ENCODE measurements at places on chromosomes 2 and 18.

GRCh38 chr18:2222270-2223185 is 348.8 kb downstream of the METTL4 start:
- DNase-seq, result no peak

- no peak for DNase-seq
Observed at GRCh38 chr2:12587228-12587627, 129.5 kb upstream of the TRIB2 start.

DNA sequence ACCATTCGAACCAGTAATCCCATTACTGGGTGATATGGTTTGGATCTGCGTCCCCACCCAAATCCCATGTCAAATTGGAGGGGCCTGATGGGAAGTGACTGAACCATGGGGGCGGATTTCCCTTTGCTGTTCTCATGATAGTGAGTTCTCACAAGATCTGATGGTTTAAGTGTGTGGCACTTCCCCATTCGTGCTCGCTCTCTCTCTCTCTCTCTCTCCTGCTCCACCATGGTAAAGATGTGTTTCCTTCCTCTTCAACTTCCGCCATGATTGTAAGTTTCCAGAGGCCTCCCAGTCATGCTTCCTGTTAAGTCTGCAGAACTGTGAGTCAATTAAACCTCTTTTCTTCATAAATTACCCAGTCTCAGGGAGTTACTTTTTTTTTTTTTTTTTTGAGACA is 62.6 kb downstream of the NBAS start:
- no peak for DNase-seq

GRCh38 chr18:58668897-58669296 is 2.4 kb upstream of the MALT1 start:
- DNase-seq, result no peak

DNA sequence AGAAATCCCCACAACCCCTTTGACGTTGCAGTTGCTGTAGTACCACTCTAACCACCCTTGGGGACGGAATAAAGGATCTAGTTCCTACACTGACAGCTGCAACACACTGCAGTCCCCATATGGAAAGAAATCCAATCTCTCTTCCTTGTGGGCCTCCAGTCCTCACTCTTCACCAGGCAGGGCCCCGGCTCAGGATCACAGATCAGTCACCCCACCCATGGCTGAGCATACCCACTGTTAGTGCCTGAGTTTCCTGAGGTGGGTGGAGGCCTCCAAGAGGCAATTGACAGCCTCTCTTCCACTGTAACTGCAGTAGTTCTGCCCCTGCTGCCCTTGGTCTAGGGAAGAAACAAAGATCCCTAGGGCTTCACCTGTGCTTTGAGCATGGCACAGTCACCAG is 670.0 kb upstream of the CDH2 start:
- no peak for DNase-seq

DNA sequence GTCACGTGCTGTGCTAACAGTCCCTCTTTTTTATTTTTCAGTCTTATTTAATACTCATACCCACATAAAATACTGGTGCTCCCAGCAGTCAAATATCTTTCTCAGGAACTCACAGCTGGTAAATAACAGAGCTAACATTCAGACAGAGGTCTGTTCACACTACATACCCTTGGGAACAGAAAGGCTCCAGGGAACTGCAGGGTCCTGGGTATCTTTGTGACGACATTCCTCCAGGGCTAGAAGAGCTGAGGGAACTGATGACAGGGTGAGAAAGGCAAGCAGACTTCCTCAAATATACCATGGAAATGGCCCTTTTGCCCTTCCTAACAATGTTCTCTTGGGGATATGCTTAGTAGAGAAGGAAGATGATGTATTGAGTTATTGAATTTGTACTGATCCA is 19.3 kb downstream of the PDE6D start:
- no peak for DNase-seq

DNA sequence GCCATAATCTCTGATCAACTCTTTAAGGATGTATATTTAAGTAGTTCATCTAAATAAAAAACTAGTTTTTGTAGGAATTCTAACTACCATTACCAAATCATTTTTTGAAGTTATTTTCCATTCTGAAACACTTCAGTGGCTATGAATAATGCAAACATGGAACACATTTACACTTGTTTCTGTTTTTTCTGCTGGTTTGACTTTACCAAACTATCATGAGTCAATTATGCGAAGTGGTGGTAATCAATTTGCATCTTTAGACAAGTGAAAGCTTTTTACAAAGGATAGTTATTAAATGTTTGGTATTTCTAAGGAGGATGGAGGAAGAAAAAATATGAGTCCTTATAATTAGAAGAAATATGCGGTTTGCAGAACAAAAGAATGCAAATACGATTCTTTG is 202.0 kb upstream of the MMADHC start:
- no peak for DNase-seq

- DNase-seq, result no peak
Observed at GRCh38 chr2:207274530-207275189, 108.9 kb upstream of the KLF7 start.

GRCh38 chr2:210461401-210461800 is 15.2 kb downstream of the LANCL1 start:
- no peak for DNase-seq

DNA sequence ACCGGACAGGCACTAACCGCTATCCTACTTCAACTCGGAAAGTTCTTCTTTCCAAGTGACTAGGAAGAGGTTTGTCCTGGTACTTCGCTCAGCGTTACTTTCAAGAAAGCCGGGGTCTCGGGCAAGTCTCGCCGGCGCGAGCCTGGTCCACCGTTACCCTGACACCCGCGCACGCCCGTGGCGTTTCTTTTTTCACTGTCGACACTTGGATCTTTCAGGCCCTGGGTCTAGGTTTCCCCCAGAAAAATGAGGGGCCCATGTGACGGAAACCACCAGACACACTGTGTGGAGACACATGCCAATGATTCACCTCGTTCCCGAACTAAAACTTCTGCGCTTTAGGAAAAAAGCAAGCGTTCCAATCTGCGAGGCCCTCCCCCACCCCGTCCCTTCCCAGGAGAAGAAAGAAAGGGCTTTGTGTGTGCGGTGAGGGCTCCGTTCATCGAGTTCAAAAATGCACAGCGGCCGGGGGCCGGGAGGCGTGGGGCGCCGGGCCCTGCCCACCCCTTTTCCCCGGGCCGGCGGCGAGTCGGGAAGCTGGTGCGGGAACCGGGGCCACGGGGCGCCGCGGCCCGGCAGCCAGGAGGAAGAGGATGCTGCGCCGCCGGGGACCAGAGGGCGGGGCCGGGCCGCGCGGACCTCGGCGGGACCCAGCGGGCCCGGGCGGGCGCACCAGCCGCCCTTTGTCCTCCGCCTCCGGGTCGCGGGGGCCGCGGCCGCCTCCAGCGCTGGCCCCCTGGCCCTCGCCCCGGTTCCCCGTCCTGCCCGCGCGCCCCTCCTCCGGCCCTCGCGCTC is 2.6 kb downstream of the ZNF521 start:
- peak; percentile 56 for DNase-seq

DNA sequence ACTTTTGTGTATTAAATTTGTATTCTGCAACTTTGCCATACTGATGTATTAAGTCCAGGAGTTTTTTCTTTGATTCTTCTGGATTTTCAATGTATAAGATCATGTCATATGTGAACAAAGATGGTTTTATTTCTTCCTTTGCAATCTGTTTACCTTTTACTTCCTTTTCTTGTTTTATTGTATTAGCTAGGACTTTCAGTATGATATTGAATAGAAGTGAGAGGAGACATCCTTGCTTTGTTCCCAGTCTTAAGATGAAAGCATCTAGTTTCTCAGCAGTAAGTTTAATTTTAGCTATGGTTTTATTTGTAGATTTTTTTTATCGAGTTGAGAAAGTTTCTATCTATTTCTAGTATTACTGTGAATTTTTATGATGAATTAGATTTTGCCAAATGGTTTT is 25.5 kb downstream of the VRK2 start:
- DNase-seq, result no peak

- DNase-seq, result no peak
Observed at GRCh38 chr18:10841203-10841602, 308.2 kb downstream of the PIEZO2 start.

DNA sequence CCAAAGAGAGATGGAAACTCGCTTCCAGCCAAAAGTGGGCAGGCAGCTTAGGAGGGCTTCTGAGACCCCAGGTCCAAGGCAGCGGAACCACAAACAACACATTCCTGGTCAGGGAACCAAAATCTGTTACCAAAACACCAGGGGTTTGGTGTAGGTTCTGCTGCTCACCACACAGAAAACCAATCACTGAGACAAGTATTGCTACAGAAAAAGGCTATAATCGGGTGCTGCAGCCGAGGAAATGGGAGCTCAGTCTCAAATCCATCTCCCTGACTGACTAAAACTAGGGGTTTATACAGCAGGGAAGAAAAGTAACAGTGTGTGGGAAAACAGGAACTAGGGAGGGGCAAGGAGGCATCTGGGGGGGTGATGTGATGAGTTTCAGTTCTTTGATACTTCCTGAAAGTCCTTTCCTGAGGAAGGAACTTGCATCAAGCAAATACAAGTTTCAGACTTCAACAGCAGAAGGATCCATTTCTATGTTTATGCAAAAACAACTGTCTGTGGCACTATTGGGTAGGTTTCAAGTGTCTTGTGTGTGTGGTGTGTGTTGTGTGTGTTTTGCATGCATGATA is 108.0 kb downstream of the FAM168B start:
- no peak for DNase-seq

DNA sequence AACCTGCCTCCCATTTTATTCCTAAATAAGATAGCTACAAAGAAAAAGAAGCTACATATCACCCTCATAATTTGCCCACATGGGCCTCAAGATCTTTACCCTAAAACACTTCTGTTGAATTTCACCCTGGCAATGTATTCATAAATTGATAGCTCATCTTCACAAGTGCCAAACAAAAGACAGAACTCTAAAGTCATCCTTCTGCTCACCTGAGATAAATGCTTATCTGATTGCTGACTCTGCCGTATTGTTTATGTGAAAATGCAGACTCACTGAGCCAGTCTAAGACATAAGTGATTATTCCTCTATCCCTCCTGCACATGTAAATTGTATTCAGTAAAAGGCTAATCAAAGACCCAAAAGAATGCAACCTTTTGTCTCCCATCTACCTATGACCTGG is 2.0 kb downstream of the RDH14 start:
- DNase-seq, result no peak

GRCh38 chr2:12717191-12718014 is 667 bp downstream of the TRIB2 start:
- peak; percentile 66 for DNase-seq

- peak; percentile 98 for DNase-seq
Observed at GRCh38 chr2:150487537-150488429, at the start of gene RND3. Gene RND3 (minus strand): TSS chr2:150487667. CDS start chr2:150487417, 250 bp downstream.

DNA sequence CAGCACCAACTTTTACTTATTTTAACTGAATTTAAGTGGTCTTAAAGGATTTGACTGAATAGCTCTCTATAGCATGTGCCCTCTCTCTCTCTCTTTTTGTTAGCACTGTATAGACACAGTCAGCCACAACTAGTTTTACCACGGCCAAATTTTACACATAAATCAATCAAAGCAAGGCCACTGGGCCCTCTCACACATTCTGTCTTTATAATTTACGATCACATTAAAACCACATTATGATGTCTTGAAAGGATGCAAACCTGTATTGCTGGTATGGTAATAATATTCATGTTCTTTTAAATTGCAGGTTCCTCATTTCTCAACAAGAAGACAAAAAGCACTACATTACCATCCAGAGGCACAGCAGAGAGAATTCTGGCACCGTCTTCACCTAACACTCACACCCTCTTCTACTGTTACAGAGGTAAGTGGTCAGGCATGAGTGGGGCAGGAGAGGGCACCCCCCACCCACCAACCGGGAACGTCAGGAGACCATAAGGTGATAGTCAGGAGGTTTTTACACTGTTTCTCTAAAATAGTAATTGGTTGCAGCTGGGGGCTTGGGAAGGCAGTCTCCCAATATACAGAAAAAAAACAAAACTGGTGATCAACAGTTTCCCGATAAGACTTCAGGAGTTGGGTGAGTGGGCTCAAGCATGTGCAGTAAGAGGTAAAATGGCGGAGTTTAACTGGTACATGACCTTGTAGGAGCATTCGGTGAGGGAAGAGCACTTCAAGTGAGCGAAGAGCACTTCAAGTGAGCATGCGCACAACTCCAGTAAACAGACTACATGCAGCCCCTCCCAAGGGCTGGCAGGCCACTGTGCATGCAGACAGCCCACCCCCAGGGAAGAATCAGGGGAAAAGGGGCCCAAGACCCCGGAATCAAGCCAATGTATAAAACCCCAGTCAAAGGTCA is 296.7 kb downstream of the PIEZO2 start:
- DNase-seq, result no peak

GRCh38 chr18:27062802-27063201 is 122.3 kb downstream of the CHST9 start:
- no peak for DNase-seq

DNA sequence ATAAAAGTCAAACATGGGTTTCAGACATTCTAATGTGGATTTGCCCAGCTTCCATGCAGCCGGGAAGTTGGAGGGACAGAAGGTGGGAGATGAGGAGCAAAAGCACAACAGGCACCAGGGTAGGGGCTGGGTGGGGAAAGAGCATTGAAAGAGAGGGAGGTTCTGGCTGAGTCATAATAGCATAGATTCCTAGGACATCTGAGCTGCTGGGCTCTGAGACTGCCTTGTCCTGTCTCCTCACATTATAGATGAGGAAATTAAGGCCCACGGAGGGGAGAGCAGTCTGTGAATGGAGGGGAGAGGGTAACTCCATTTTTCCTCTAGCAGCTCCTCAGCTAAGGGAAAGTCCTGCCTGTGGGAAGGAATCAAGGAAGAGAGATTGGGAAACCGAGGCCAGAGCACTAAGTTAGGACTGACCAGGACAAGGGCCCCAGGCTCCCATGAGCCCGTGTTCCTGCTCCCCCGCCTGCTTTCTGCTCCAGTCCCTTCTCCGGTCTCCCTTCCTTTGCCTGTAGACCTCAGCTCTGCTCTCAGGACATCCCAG is 26.2 kb downstream of the SH2D6 start:
- no peak for DNase-seq

DNA sequence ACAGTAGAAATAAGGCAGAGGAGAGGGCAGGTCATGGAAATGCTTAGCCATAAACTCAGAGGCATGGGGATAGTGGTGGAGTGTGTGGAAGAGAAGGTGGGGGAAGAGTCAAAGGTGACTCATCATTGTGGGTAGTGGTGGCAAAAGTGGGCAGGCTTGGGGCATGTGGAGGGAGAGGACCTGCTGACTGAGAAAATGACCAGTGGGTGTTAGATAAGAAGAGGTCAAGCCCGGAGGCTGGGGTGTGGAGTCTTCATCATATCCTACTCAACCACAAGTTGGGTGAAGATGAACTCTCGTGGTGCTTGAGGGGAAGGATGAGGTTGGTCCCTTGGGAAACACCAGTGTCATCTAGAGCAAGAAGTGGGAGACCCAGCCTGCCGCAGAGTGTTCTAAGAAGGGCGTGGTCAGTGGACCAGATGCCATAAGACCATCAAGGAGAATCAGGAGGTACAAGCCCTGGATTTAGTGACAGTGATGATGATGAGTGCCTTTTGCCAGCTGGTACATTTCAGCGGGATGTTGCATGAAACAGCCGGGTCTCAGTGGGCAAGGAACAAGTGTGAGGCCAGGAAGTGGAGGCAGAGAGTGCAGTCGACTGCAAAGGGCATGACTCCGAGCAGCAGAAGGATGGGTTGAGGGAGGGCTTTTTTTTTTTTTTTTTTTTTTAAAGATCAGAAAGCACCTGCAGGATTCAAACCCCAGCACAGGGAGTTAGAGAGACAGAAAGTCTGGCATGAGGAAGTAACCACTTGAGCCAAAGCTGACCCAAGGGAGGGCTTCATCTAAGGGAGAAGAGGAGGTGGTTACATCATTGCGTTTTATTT is 122.6 kb upstream of the SPRED2 start:
- DNase-seq, result no peak

GRCh38 chr2:111975053-111975552 is 76.7 kb downstream of the MERTK start:
- DNase-seq, result no peak

- DNase-seq, result no peak
Observed at GRCh38 chr2:111918383-111918806, 20.0 kb downstream of the MERTK start.

- no peak for DNase-seq
Observed at GRCh38 chr2:8579485-8580085, 102.3 kb upstream of the ID2 start.
